ENCODE measurements at places on chromosomes 1 and 21.

- DNase-seq, result no peak
Measured at GRCh38 chr1:153534925-153535241, 908 bp downstream of the S100A6 start.

- no peak for DNase-seq
Measured at GRCh38 chr1:231424950-231425805, 3.1 kb upstream of the EGLN1 start.

DNA sequence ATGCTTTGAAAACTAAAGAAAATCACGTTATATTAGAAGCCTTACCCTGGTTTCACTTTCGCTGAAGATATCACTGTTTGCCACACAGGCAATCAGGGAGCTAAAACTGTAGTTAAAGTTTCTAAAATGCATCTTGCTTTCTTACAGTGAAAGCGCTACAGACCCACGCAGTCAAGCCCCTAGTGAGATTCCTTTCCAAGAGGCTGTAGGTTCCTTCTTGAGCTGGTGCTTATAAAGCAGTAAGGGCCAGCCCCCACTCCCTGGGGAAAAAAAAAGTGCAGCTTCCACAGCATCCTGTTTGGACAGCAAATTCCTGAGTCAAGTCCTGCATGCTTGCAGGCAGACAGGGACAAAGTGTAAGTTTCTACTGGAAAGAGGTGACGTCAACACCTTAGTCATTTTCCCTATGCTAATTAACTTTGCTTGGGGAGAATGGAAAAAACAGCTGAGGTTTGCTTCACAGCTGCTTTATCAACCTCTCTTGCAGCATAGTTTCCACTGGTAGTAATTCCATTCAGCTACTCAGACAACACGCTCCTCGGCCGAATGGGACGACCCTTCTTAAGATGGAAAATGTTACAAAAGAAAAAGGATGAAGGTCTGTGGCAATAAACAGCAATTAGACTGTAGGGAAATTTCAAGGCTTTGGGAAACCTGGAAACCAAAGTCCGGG, 14.7 kb upstream of the KCNE1 start:
- DNase-seq, result peak; percentile 98

DNA sequence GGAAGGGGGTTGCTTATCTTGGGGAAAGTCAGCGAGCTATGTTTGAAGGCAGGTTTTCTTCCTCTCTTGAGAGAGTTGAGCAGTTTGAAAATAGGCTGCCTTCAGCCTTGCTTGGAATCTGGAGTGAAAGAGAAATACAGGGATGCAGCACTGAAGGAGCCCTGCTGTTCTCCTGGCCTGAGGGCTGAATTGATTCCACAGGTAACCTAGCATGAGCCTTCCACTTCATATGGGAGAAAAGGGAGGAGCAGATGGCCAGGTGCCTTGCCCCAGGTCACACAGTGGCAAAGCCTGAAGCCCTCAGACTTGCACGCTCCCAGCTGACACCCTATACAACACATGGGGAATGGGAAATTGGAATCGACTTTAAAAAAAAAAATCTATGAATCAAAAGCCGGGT, 88.0 kb upstream of the WLS start:
- no peak for DNase-seq

Measured in amniotic stem cell (primary cell).